Stimulated activated CD4-positive, alpha-beta T cell treated with anti-CD3 and anti-CD28 coated beads, TNF-alpha, amount 100 ng/mL, for 4 hours (primary cell): ENCODE measurements at places on chromosomes 16 and 17.
A peak's percentile ranks its signal among the peaks of the same experiment; 100 is the strongest.

GRCh38 chr16:73771196-73772064, 525.2 kb upstream of the PSMD7 start:
- no peak for DNase-seq

DNA sequence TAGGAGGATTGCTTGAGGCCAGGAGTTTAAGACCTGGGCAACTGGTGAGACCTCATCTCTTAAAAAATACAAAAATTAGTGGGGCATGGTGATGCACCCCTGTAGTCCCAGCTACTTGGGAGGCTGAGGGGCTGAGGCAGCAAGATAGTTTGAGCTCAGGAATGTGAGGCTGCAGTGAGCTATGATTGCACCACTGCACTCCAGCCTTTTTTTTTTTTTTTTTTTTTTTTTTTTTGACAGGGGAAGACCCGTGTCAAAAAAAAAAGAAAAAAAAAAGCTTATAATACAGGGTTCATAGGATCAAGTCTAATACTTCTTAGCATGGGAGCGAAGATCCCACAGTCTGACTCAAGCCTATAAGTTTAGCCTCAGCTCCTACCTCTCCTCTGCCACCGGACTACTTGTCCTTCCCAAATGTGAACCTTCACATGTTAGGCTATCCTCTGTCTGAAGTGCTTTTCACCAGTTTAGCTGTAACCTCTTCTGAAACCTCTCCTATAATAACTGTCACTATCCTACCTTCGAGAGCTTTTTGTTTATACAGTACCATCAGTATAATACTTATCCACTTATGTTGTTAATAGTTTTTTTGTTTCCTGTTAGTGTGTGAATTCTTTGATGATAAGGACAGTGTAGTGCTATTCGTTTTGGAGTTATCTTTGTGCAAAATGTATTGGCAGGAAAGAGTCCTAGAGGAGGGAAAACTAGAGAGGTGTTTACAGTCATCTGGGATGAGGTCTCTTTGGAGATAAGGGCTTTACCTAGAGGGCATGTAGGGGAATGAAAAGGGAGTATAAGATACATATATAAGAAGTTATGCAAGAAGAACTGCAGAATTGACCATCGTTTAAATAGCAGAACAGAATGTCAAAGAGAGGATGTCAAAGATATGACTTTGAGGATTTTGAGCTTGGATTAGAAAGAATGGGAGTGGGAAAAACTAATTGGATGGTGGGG, 15.5 kb downstream of the CPD start:
- no peak for DNase-seq

GRCh38 chr17:28763137-28763799, 19.5 kb downstream of the TRAF4 start:
- DNase-seq, result no peak

- peak; percentile 23 for DNase-seq
Measured at GRCh38 chr17:31533546-31534155, 142.2 kb downstream of the RAB11FIP4 start.

- no peak for DNase-seq
Measured at GRCh38 chr17:81898029-81898866, 3.8 kb upstream of the NPB start.

DNA sequence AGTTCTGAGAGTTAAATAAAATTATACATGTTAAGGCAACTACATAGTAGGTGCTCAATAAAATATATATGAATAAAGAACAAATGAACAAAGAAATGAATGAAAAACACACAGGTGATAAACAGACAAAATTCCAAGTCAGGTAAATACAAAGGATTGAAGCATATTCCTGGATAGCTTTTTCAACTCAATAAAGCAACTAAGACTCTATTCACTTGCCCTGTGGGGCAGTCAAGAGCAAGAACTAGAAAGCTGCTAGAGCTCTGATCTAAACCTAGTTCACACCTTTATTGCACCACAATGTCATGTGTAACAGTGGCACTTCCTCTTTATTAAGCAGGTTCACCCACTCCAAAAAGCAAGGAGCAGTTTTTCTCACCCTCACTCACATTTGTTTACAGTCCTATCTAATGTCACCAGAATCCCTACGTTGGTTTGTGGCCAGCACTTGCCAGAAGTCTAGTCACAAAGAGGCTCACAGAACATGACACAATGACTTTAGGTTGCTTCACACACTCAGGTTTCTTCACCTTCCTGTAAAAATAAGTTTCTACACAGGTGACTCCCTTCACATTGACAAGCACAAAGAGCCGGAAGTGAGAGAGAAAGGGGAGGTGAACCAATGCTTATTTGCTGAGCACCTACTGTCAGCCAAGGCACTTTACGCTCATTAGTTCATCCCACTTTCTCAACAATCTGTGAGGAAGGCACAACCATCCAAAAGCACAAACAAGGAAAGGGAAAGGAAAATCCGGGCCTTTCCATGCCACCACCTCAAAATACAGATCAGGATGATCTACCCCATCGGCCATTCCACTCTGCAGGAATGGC, 70.8 kb downstream of the XPO6 start:
- DNase-seq, result peak; percentile 12

- DNase-seq, result no peak
Measured at GRCh38 chr16:12674071-12674470, 129.6 kb downstream of the CPPED1 start.

GRCh38 chr17:33371377-33371776, 78.3 kb upstream of the ASIC2 start:
- no peak for DNase-seq

DNA sequence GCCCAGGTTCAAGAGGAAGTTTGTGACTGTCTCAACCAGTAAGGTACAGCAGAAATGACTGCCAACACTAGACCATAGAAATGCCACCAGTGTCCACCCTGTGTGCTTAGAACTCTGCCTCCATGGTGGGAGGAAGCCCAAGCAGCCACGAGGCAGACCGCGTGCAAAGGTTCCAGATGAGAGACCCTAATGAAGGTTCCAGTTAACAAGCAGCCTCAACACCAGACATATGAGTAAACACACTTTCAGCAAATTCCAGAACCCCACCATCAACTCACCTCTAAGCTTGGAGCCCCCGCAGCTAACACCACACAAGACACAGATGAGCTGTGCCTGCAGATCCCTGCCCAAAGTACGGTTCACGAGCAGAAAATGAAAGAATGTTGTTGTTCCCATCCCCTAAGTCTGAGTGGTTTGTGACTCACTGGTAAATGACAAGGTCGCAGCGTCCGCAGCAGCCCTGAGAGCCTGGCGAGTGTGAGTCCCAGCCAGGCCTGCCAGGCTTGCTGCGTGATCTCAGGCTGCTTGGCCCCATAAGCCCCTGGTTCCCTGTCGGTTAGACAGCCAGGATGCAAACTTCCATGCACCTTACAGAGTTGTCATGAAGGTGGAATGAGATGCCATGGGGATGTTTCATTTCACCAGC, 193.7 kb downstream of the C16orf95 start:
- DNase-seq, result no peak

- DNase-seq, result no peak
Measured at GRCh38 chr17:78878871-78879527, 24.0 kb downstream of the CEP295NL start.

GRCh38 chr17:77999413-78000173, 41.1 kb downstream of the TNRC6C start:
- no peak for DNase-seq

DNA sequence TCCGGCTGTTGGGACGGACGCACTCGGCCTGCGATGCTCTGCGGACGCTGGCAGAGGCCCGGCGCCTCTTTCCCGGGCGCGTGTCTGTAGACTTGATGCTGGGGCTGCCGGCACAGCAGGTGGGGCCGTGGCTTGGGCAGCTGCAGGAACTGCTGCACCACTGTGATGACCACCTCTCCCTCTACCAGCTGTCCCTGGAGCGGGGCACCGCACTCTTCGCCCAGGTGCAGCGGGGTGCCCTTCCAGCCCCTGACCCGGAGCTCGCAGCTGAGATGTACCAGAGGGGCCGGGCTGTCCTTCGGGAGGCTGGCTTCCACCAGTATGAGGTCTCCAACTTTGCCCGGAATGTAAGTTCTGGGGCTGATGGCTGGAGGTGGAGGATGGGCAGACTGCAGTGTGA, 3.5 kb downstream of the RSAD1 start:
- no peak for DNase-seq

DNA sequence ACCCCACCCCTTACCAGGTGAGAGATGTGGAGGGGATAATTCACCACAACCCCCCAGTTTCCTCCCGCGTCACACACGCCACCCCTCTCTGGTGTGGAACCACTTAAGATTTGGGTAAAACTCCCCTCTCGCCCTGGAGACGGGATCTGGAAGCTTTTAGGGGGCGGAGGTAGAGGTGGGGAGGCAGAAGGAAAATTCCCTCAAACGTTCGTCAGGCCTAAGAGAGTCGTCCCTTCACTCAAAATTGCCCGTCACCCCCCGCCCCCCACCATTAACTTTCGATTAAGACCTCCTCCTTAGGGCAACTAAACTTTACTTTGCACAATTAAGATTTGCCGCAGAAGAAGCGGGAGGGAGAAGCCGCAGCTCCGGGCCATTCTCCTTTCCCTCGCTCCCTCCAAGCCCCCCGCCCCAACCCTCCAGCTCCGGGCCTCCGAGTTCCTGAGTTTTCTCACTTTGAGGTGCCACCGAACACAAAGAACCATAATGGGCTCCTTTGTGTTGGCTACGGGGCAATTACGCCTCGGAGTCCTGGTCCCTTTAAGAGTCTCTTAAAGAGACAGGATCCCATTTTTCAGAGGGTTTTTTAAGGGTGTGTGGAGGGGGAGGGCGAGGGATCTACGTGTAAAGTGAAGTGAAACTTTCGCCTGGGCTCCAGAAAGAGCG, 985 bp upstream of the FZD2 start:
- no peak for DNase-seq

DNA sequence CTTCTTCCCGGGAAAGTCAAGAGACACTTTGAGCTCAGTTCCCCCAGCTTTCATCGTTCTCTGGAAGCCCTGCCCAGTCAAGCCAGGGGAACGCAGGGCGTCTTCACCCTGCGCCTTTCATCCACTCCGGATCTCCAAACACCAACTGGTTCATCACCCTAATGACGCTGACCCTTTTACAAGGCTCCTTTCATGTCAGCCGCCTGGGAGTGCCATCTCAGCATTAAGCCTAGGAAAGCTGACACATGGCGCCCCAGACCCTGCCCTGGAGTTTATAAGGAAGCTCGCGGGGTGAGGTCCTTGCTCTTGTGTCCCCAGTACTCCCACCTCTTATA, 594 bp upstream of the DNAJC7 start:
- no peak for DNase-seq

- DNase-seq, result no peak
Measured at GRCh38 chr17:17297217-17297616, 6.0 kb upstream of the NT5M start.

DNA sequence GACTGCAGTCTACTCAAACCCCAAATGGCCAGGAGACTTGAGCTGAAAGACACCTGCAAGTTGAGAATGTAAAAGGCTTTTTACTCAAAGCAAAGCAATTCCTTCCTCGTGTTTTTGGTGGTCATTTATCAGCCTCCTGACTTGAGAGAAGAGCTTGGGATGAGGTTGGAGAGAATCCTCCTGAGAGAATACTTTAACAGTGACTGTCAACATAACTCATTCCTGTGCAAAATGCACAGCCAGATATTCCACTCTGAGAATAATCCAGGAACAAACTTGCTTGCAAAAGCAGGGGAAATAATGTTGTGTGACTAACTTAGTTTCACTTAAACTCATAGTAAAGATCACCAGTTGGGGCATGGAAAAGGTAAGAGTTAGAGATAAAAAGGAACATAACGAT, 53.4 kb downstream of the SNTB2 start:
- no peak for DNase-seq

DNA sequence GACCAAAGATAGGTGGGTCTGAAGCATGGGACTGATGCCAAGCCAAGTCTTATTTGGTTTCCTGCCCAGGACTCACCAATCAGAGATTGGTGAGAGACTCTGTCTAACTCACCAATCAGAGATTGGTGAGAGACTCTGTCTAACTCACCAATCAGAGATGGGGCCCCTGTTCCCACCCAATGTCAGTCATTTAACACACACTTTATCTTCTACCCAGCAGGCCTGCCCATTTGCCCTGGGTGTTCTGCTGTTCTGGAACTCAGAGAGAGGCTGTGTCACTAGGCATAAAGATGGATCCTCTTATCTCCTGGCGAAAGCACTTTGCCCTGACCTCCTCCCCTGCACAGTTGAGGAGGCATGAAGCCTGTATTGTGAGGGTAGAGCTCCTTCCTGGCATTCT, 5.4 kb upstream of the RHOT1 start:
- DNase-seq, result no peak

- DNase-seq, result no peak
Measured at GRCh38 chr16:17252701-17253100, 218.1 kb downstream of the XYLT1 start.

DNA sequence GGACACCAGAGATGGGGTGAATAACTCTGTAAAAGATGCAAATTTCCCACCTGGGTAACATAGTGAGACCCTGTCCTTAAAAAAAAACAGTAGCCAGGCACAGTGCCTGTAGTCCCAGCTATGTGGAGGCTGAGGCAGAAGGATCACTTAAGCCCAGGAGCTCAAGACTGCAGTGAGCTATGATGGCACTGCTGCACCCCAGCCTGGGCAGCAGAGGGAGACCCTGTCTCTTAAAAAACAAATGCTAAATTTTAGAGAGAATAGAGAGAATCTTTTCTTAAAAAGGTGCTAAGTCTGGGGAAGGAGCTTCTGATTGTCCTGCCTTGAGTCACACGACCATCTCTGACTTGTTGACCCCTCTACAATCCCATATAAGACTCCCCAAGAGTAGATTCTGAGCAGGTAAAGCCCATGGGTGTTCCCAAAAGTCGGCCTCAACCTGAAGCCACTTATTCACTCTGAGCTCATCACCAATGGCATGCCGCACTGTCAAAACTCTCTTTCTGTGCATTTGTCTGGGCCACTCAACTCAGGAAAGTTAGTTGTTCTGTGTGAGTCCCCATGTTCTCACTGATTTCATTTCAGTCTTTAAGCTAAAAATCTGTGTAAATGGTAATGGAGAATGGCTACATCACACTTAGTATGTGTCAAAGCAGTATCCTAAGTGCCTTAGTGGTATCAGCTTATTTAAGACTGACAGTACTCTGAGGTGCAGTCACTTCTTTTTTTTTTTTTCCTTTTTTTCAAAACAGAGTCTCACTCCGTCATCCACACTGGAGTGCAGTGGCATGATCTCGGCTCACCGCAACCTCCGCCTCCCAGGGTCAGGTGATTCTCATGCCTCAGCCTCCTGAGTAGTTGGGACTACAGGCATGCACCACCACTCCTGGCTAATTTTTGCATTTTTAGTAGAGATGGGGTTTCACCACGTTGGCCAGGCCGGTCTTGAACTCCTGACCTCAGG, 41.6 kb downstream of the PRKCB start:
- no peak for DNase-seq

DNA sequence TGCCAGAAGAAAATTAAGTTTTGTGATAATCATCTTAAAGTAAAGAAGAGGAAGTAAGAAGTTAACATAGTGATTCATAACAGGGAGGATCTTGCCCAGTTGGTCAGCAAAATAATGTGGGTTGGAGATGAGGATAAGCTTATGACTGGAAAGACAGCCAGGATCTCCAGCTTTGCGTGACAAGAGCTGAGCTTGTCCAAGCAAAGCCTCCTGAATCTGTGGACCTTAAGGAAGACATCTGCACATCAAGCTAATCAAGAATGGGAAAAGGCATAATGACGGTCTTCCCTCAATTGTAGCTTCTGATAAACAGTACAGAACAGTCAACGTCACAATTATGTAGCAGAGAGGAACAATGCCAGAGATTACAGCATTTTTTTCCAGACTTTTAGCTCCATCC, 744.7 kb upstream of the GOT2 start:
- no peak for DNase-seq

GRCh38 chr16:1089439-1089821, 6.6 kb downstream of the C1QTNF8 start:
- DNase-seq, result no peak

GRCh38 chr16:56259425-56259779, 68.1 kb downstream of the GNAO1 start:
- no peak for DNase-seq

GRCh38 chr17:13749891-13750235, 148.1 kb upstream of the HS3ST3A1 start:
- DNase-seq, result no peak

- DNase-seq, result no peak
Measured at GRCh38 chr17:27977751-27978688, 64.5 kb upstream of the NLK start.
